ENCODE measurements at places on chromosomes 2 and 18.

DNA sequence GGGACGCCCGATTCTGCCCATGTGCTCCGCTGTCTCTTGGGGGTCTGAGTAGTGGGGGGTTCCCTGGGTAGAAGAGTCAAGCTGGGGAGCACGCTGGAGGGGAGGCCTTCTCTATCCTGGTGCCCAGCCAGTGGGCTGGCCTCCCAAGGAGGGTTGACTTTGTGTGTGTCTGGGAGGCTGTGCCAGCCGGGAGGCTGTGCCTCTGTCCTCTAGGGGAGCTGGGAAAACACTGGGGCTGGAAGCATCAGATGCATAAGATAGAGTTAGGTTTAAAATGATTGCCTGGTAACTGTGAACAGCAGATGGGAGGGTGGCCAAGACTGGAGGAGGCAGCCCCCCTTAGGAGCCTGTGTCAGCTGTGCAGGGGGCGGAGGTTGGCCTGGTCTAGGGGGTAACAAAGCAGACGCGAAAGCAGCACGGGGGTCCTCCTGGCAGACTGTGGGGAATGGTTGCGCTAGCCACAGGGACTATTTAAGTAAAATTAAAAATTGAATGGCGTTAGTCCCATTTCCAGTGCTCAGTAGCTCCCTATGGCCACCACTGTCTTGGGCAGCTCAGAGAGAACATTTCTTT, 1.3 kb downstream of the ING5 start:
- DNase-seq: no peak

- DNase-seq: no peak
These were observed 11.5 kb upstream of the NFATC1 start for GRCh38 chr18:79384151-79384807.

DNA sequence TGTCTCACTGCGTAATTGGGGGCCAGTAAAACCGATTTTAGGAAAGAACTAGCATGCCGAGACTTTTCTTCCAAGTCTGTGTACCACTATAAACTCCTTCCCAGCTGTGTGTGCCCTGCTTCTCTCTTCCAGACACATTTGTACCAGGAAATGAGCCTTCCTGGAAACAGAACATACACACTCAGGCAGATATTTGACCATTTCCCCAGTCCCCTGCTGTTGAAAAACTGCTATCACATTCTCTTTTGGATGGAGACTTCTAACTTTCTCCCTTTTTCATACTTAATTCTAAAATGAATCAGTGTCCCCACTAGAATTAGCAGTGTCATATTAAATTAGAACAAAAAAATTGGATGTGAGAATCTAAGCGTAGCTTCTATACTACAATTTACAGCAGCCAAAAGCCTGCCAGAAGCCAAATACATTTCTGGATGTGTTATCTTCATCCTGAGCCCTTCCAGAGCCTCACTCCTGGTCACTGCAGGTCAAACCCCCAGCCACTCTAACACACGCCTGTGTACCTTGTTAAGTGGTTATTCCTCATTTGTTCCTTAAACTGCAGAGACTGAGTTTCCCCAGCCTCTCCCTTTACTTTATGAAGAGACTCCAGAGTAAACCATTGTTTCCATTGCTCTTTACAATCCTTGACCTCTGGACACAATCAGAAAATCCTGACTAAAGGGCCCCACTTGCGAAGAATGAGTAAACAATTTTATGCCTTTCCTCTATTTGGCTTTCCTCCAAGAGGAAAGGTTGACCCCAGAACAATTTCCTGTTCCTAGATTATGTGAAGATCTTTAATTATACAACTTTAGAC, 20.4 kb downstream of the DSG4 start:
- DNase-seq: no peak

GRCh38 chr18:23353459-23353858, 99.6 kb upstream of the RIOK3 start:
- no peak for DNase-seq
